ENCODE measurements at places on chromosomes 3 and 15. TPM values are rescaled to one million over a fixed set of nuclear protein-coding genes. Genes with fewer than 3 reads are reported as not detected.

The RHCG gene
- not detected for total RNA-seq

The CPA3 gene
- total RNA-seq: 2.0 TPM

GRCh38 chr3:32423956-32424557, 32.4 kb downstream of the CMTM7 start:
- DNase-seq: no peak

DNA sequence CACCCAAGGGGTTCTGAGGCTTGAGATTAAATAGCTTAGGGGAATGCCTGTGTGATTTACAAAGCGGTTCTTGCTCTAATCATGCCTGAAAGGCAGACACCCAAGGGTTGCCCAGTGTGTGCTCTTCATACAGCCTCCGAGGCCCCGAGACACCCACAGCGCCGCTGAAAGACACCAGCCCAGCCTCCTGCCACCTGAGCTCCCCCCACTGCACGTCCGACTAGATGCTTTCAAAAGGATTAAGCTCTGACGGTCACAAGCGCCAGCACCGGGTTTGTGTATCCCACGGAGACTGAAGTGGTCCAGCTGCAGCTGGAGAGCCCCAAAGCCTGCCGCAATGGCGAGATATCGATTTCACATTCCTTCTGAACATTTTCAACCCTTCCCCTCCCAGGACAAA, 50.3 kb downstream of the SPATA12 start:
- no peak for DNase-seq
